ENCODE measurements at places on chromosomes 5 and 9.

DNA sequence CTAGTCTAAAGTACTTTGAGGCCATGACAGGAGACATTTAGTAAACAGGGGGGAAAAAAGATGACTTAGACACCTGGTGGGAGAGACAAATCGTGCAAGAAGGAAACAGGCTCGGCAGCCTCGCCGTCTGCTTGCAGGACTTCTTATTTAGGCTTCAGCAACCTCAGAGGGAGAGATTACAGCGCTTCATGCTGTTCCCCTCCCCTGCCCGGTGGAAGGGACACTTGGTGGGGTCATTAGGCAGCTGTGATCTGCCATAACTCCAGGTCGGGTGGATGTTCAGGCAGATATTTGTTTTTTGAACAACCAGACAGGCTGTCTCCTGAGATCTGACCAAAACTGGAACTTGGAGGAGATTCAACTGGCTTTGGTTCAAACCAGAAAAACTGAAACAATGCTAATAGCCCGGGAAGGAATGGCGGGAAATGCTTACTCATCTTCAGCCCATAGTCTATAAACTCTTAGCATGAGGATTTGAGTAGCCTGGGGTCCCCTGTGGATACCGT lies 38.1 kb upstream of the CD180 start:
- DNase-seq = no peak

DNA sequence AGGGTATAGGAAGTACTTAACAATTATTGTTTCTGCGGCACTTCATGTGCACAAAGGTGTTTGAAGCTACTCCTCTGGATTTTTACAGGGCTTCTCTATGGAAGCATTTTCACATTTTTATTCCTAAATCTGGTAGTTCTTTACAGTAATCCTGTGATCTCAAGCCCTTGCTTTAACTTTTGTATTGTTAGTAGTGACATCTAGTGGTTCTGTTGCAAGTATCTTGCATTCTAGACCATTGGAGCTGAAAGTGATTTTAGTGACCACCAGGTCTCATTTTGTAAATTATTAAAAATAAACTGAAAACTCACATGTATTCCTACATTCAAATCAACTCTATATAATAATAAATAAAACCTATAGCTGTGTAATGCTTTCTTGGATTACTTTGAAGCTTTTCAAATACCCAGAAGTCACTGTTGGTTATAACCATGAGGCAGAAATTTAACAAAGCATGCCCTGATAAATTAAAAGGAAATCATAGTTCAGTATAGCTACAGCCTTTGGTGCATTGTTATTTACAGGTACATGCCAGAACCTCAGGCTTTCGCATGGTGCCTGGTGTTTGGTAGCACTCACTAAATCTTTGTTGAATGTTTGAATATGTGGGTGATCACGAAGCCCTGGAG lies 18.9 kb downstream of the RPS23 start:
- DNase-seq = no peak

DNA sequence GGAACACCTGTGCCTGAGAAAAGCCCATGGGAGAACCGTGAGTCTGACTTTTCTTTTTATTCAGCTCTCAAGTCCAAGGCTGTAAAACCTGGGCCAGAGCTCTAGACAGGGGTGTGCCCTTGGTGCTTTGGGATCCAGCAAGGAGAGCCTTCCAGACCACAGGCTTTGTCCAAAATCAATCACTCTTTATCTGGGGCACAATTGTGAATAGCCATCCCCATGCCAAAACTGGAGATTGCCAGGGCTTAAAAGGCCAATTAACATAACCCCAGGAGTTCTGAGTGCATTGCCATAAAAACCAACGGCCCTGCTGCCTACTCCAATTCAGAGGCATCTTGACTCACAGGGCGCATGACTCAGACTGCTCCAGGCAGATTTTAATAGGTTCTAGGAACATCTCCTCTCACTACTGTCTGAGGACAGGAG lies 391.8 kb downstream of the ARHGEF28 start:
- no peak for DNase-seq

DNA sequence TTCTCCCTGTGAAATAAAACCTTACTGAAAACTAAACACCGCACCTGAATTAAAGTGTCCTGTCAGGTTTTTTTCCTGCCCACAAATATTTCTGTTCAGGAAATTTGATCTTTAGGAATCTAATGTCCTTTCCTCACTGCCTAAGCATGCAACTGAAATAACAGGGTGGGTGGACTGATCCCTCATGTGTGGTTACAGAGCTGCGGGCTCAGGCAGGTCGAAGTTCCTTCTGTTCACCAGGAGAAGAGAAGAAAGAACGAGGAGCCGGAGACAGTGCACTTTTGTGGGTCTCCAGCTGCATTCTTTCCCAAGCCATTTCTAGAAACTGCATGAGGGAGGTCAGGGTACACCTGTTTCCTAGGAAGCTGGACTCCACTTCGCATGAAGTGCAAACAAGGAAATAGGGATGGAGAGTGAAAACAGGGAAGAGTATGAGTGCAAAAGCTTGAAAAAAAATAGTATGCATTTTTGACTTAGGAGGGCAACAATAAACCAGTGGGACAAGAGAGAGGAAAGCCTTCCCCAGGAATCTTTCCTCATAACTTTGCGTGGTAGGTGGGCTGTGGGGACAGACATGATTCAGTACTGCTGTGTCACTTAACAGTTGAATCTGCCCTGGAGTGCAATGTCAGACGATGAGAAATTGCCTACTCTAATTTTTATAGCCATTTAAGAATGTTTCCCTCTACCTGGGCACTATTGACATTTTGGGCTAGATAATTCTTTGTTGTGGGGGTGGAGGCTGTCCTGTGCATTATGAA lies 60.3 kb downstream of the GCNT1 start:
- no peak for DNase-seq

- DNase-seq = no peak
Observed at GRCh38 chr5:80468131-80468530, 19.8 kb upstream of the FAM151B start.

GRCh38 chr5:37111426-37112382 lies 137.5 kb downstream of the CPLANE1 start:
- no peak for DNase-seq

GRCh38 chr5:162196351-162196750 lies 128.8 kb downstream of the GABRG2 start:
- DNase-seq = no peak

- DNase-seq = no peak
Observed at GRCh38 chr5:149317281-149318048, 27.8 kb upstream of the GRPEL2 start.

DNA sequence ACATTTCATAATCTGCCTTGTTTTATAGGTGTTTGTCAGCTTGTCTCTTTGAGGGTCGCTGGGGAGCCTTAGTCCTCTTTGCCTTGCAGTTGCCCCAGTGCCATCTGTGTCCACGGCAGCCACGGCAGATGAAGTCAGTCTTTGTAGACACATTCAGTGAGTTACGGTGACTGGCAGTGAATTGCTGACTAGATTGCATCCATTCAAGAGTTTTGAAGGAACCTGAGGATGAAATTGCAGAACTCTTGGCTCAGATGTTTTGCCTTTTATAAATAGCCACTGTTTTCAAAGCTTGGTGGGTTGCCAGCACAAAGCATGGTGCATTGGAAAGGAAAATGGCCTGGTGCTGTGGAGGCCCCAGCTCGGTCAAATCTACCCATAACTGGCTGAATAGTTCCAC lies 125.6 kb downstream of the TRIO start:
- DNase-seq = no peak

GRCh38 chr5:38234737-38235136 lies 23.6 kb upstream of the EGFLAM start:
- no peak for DNase-seq

GRCh38 chr5:167947306-167947705 lies 344.1 kb upstream of the WWC1 start:
- DNase-seq = no peak

- DNase-seq = no peak
Observed at GRCh38 chr5:148860599-148860998, 34.2 kb downstream of the ADRB2 start.

- DNase-seq = no peak
Observed at GRCh38 chr9:134898319-134898718, 17.7 kb downstream of the FCN2 start.

GRCh38 chr9:110133059-110133458 lies 74.9 kb downstream of the C9orf152 start:
- DNase-seq = no peak

DNA sequence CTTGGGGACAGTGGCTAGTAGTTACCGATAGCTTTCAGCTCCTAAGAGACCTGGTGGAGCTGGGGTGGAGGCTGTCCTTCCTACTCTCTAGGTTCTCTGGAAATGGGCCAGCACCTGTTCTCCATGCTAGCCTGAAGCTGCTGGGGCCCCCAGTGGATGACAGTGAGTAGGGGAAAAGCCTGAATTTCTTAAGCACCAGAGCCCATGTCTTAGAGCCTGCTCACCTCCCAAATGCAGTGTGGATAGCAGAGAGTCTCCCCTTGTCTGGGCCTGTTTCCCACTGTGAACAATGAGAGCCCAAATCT lies 105.8 kb downstream of the DAB2IP start:
- no peak for DNase-seq

DNA sequence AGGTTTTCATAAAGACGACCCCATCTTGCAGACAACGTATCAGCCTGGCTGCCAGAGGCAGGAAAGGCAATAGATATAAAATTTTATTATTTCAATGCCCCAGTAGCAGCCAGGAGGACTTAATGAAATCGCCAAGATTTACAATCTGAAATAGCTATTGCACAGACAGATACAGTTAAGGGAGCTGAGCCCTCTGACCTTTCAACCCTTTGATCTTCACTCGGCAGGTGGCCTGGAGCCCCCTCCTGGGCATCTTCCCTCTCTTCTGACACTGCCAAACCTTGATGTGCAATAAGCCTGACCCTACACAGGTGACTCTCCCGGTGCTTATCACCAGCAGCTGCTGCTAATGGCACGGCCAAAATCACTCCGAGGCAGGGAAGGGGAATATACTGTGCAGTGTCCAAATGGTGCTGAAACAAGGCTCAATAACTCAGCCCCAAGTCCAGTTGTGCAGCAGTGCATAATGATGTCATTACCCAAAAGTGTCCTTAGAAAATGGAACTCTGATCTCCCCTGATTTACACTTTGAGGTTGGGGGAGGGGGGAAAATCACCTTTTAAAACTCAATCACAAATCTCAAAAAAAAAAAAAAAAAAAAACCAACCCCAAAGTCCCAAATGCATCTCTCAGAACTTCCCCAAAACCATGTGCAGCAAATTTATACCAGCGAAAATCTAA lies 242.0 kb downstream of the CRB2 start:
- DNase-seq = peak; percentile 42

- DNase-seq = peak; percentile 35
Observed at GRCh38 chr9:134570151-134570621, 71.4 kb upstream of the COL5A1 start.

- no peak for DNase-seq
Observed at GRCh38 chr9:38057416-38058195, 11.4 kb downstream of the SHB start.

GRCh38 chr5:81359108-81359507 lies 34.8 kb downstream of the ACOT12 start:
- DNase-seq = peak; percentile 54

DNA sequence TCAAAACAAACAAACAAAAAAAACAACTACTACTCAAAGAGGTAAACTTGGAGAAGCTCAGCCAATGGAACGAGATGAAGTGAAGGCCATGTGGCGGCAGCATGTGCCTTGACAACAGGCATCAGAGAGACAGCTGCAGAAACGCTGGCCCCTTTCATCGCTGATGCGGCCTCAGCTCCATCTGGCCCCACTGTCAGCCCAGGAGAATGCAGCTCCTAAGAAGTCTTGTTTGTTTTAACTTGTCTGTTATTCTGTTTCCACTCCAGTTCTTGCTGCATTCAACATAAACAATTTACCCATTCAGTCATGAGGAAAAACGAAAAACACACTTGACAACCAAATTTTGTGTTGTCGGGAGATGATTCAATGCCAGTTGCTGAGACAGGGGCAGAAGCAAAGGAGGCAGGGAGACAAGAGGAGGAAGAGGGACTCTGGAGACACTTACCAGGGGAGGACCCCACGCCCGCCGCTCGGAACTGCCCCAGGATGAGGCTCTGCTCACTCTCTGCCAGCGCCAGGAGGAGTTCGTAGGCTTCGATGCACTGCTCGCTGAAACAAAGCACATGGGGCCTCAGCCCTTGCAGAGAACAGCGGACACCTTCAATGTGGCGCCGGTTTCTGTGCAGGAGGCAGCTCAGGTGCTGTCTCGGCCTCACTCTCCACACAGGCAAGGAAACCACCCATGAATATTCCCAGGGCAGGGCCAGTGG lies 91.2 kb downstream of the DCP2 start:
- no peak for DNase-seq

GRCh38 chr5:126801992-126802294 lies 25.0 kb downstream of the LMNB1 start:
- no peak for DNase-seq

GRCh38 chr9:131667576-131667975 lies 72.3 kb downstream of the RAPGEF1 start:
- no peak for DNase-seq

DNA sequence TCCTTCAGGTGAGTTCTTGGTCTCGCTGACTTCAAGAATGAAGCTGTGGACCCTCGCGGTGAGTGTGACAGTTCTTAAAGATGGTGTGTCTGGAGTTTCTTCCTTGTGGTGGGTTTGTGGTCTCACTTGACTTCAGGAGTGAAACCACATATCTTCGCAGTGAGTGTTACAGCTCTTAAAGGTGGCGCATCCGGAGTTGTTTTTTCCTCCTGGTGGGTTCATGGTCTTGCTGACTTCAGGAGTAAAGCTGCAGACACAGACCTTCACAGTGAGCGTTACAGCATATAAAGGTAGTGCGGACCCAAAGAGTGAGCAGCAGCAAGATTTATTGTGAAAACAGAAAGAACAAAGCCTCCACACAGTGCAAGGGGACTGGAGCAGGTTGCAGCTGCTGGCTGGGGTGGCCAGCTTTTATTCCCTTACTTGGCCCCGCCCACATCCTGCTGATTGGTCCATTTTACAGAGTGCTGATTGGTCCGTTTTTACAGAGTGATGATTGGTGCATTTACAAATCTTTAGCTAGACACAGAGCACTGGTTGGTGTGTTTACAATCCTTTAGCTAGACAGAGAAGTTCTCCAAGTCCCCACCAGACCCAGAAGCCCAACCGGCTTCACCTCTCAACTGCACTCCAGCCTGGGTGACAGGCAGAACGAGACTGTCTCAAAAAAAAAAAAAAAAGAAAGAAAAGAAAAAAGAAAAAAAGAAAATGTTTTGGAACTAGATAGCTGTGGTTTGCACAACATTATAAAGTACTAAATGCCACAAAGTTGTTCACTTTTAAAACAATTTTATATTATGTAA lies 9.1 kb upstream of the ERMP1 start:
- no peak for DNase-seq

- DNase-seq = no peak
Observed at GRCh38 chr5:109714592-109714991, 24.9 kb downstream of the MAN2A1 start.
